ENCODE measurements at places on chromosomes 2 and 18.

DNA sequence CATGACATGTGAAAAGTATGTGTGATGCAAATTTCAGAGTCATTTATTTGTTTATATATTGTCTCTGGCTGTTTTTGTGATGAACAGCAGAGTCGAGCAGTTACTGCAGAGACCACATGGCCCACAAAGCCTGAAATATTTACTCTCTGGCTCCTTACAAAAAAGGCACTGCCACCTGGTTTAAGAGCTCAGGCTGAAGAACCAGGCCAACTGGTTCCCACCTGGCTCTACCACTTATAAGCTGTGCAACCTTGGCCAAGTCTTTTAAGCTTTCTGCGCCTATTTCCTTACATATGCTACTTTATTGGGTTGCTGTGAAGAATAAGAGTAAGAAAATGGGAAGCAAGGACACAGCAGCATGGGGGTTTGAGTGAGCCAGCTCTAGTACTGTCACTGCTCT, 207.6 kb downstream of the L3MBTL4 start:
- no peak for DNase-seq

GRCh38 chr18:4157352-4157751, 297.8 kb downstream of the DLGAP1 start:
- no peak for DNase-seq

DNA sequence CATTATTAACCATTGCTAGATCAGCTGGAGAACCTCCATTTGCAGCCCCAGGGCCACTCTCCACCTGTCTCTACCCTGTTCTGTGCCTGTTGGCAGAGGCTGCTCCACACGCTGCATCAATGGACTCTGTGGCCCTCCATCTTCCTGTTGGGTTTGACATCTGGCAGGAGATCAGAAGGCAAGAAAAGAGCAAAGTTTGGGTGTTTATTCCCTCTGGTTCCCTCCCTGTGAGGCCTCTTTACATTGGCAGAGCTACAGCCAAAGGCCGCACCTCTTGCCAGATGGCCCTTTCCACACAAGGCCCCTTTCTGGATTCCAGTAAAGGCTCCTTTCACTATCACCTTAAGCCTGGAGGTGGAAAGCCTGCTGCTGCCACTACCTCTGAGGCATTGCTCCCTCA, 110.9 kb upstream of the RND3 start:
- no peak for DNase-seq

DNA sequence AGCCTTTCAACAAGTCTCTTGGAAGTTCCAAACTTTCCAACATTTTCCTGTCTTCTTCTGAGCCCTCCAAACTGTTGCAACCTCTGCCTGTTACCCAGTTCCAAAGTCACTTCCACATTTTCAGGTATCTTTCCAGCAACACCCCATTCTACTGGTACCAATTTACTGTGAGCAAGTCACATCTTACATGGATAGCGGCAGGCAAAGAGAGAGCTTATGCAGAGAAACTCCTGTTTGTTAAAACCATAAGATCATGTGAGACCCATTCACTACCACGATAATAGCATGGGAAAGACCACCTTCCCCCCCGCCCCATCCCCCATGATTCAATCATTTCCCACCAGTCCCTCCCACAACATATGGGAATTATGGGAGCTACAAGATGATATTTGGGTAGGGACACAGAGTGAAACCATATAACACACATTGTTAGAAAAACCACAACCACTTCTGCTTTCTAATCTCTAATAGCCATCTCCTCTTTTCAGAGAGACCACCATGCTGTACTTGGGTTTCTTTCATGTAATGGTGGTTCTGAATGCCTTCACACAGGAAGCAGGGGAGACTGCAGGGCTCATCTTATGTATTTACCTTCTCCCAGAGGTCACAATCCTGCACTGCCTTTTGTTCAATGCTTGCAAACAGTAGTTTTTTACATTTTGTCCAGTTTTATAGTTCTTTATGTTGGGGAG, 46.0 kb upstream of the CALCRL start:
- DNase-seq, result no peak

- no peak for DNase-seq
These were observed 30.2 kb downstream of the CMPK2 start for GRCh38 chr2:6835467-6835866.

- DNase-seq, result no peak
These were observed 196.5 kb downstream of the LNPK start for GRCh38 chr2:175805442-175806124.

- no peak for DNase-seq
These were observed 213.8 kb downstream of the BCL2 start for GRCh38 chr18:63105636-63106316.

Measured in NCI-H1436 (cell line).